ENCODE measurements at places on chromosomes 5 and 9.

GRCh38 chr5:2761921-2762488 lies 10.5 kb upstream of the IRX2 start:
- no peak for DNase-seq

DNA sequence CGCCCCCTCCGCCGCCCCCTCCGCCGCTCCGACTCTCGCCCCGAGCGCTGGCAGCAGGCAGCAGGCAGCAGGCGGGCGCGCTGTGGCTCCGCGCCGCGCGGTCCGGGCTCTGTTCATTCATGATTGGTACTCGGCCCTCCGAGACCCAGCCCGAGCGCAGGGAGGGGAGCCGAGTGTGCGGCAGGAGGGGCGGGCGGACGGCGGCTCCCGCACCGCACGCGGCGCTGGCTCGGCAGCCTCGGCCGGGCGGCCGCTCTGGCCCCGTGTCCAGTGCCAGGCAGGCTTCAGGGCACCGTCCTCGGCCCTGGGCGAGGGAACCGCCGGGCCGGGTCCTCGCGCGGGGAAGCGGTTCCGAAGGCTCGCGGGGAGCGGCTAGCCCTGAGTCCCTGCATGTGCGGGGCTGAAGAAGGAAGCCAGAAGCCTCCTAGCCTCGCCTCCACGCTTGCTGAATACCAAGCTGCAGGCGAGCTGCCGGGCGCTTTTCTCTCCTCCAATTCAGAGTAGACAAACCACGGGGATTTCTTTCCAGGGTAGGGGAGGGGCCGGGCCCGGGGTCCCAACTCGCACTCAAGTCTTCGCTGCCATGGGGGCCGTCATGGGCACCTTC lies at the start of gene KCNIP1:
Gene KCNIP1 (plus strand): TSS at position 31 of the 607 bp plus-strand sequence.
- DNase-seq: peak; percentile 48

- no peak for DNase-seq
These were observed 244.1 kb downstream of the ADGRV1 start for GRCh38 chr5:90802474-90803317.

DNA sequence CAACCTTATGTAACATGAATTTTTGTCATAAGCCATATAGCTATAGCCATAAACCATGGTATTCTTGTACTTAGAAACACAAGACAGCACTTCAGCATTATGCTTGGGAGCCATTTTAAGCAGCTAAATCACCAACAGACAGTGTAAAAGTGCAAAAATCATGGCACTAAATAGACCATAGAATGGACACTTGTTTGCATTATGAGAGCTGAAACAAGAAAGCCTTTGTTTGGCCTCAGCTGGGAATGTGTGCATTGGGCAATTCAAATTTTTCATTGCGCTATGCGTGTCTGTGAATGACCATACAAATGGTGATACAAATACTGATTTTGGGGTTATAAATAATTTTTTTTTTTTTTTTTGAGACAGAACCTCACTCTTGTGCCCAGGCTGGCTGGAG lies 23.7 kb downstream of the KDM4C start:
- peak; percentile 13 for DNase-seq

DNA sequence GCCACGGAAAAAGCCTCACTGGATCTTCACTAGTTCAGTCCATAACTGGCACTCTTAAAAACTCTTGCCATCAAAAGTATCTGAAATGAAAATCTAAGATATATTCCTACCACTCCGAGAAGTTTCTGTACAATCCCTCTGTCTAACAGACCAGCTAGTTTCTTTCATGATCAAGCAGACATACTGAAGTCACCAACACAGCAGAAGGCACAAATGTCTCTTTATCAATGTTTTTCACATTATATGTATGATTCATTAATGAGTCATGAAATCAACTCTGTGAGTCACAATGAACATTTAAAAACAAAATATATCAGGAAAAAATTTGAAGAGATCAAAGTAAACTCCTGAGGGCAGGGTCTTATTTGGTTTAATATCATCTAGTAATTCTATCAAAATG lies 50.8 kb downstream of the F2R start:
- no peak for DNase-seq

DNA sequence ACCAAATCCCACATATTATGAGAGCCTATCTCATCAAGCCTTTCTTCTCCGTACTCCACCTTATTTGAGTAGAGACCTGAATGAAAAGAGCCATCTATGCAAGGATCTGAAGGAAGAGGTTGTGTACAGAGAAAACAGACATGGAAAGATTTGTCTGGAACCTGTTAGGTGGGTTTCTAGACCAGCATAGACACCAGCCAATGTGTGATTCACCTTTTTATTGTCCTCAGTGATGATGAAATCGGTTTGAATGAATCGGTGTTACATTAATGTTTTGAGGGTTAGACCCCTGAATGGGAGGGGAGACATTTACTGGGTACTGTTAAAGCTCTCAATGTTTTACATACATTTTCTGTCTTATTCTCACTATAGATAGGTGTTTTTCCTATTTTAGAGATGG lies 223.6 kb downstream of the NMUR2 start:
- no peak for DNase-seq

- DNase-seq: no peak
These were observed 3.9 kb upstream of the NKD2 start for GRCh38 chr5:1004461-1005248.

DNA sequence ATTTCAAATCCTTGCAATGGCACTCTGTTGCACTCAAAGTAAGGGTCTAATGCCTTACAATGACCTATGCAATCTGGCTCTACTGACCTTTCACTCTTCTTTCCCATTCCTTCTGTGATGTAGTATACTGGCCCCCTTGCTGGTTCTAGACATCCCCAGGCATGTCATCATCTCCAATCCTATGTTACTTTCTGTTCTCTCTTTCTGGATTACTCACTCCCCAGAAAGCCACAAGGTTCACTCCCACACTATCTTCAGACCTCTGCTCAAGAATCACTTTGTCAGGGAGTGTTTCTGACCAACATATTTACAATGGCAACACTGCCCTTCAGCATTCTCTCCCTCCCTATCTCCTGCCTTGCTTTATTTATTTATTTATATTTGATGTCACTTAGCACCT lies 802.2 kb upstream of the WWC1 start:
- DNase-seq: no peak

GRCh38 chr9:106795031-106795430 lies 67.9 kb upstream of the ZNF462 start:
- DNase-seq: no peak

GRCh38 chr5:78627175-78627574 lies 21.4 kb downstream of the LHFPL2 start:
- no peak for DNase-seq

GRCh38 chr5:177432143-177432838 lies 5.8 kb downstream of the GRK6 start:
- peak; percentile 40 for DNase-seq

DNA sequence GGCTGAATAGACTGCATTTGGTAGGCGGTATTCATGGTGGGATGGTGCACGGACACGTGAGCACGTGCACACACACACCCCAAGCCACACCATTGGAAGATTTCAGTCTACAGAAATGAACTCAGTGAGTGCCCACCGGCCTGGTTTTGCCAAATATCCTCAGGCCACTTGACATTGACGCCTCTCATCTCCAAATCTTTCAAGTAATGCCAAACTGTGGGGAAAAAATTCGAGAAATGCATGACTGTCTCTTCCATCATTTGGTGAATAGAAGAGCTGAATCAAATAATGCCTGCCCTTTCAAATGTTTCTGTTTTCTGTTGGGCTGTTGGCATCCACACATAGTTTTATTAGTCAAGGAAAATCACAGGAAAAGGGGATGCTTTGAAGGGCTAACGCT lies 182.3 kb upstream of the EFNA5 start:
- DNase-seq: no peak

- no peak for DNase-seq
These were observed 266.5 kb downstream of the MSX2 start for GRCh38 chr5:174990909-174991308.

DNA sequence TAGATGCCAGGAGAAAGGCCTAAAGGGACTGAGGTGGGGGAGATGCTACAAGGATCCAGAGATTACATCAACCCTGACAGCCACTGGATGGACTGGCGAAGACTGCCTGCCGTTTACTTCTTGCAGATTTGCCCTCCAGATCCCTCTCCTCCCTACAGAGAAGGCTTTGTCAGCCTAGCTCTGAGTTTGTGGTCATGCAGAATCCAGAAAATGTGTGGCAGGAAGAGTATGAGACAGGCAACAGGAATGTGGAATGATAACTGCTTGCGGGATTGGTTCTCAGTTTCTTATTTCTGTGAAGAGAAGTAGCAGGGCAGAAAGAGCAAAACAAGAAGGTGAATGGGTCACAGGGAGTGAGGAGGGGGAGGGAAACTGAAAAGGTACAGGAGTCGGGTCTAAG lies 129.6 kb downstream of the TLE1 start:
- no peak for DNase-seq
